Fibroblast of pulmonary artery (primary cell): ENCODE measurements at places on chromosomes 5 and 9.
A peak's percentile ranks its signal among the peaks of the same experiment; 100 is the strongest.

DNA sequence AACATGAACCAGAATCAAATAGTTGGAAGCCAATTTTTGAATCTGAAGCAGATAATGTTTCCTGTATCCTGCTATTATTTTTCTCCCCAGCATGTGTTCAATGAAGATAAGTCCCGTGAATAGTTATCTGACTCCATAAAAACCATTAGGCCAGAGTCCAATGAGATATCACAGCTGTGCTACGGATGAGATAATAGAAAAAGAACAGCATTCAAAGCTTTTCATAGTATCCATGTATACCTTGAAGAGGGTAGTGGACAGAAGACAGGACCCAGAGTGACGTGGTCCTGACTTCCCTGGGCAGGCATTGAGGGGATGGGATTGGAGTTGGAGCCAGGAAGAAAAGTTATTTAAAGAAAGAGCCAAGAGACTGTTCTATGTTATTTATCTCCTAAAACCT lies 50.7 kb upstream of the C6 start:
- DNase-seq, result peak; percentile 91

DNA sequence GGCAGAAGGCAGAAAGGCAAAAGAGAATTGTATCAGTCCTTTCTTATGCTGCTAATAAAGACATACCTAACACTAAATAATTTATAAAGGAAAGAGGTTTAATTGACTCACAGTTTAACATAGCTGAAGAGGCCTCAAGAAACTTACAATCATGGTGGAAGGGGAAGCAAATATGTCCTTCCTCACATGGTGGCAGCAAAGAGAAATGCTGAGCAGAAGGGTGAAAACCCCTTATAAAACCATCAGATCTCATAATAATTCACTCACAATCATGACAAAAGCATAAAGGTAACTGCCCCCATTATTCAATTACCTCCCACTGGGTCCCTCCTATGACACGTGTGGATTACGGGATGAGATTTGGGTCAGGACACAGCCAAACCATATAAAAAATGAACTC lies 312.5 kb upstream of the PTGER4 start:
- peak; percentile 16 for DNase-seq

DNA sequence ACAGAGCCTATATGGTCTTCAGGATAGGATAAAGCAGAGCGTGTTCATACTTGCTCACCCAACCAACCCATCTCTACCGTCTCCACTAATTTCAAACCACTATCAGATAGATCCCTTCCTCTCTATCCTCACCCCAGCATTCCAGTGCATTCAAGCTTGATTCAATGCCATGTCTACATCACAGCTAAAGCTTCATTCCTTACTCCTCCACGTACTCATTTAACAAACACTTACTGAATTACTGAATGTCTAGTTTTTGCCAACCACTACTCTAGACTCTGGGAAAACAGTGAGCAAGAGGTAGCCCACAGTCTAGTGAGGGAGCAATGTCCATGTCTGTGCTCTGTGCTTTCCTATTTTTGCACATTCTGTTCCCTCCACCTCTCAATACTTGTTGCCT lies 163.5 kb upstream of the MSX2 start:
- no peak for DNase-seq

GRCh38 chr9:128986671-128987070 lies 39.2 kb downstream of the NUP188 start:
- no peak for DNase-seq

DNA sequence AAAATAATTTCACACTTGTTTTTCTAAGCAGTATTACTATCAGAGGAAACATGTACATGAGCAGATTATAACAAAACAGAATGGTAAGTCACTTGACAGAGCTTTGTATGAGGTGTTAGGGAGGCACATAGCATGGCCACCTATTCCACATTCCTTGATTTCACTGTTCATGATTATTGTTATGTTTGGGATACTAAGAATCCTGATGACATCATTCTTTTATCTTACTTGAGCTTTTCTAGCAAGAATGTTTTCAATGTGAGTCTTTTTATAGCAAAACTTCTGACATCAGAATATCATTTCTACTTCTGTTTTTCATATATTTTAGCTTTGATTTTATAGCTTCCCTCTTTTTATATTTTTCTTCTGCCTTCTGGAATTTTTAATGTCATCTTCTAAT lies 208.2 kb downstream of the DMRTA1 start:
- DNase-seq, result no peak

DNA sequence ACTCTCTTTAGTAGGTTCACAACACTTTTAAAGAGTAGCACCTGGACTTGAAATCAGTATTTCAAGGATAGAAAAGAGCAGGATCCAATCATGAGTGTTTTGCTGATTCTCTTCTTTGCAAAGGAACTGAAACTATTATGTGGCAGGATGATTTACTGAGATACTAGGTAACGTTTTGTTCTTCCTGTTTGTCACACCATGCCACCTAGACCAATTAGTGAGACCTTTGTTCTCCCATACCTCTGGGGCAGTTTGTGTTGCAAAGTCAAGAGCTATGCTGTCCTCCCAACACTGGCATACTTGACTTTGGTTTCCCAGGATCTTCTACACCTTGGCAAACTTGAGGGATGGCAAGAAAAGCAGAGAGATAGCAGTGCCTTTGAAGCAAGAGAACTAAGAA lies 43.4 kb downstream of the PPP1R2B start:
- no peak for DNase-seq

DNA sequence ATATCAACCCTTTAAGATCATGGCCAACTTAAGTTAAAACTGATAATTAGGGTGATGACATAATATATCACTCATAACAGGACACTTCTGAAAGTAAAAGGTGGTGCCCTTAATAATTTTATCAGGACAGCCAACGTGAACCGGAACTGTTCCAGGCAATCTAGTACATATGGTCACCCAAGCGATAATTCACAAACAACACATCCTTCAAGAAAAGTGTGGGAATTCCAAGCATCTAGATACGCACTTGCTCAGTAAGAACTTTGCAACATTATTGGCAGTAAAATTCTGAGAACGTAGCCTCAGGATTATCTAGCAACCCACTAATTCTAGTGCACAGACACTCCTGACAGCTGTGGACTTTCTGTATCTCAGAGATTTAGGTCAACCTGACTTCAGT lies 85.7 kb downstream of the ALDH7A1 start:
- DNase-seq, result peak; percentile 46

DNA sequence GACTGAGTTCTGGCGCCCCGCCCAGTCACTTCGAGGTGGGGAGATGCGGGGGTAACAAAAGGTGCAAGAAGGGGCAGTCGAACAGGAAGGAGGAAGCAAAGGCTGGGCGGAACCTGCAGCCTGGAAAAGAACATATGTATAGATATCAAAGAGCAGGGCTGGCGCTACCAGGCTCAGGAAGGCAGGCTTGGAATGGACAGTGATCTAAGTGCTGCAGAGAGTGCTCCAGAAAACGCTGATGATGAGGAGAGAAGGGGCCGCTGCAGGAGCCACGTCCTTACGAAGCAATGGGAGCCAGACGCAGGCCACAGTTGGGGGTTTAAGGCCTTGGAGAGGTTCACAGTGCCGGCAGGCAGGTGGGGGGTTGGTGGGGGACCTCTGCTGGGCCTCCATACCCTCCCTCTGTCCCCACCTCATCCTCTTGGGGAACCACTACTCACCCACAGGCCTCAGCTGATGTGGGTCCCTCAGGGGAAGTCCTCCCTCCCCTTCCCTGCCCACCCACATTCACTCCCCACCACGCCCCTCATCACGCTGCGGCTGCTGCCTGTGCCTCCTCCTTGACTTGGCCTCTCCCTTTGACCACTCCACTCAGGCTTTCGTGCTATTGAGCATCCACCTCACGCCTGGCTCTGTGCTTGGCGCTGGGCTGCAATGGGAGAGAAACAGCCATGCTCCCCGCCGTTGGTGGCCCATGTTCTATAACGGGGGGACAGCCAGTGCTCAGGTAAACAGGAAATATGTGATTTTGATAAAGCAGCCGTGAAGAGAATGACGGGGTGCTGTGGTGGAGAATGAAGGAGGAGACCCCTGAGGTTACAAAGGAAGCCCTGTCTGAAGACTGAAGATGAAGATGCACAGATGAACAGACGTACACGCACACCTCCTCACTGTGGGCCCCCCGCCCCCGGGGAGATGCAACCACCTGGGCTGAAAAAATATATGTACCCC lies 40.5 kb upstream of the RPL26L1 start:
- DNase-seq, result no peak

DNA sequence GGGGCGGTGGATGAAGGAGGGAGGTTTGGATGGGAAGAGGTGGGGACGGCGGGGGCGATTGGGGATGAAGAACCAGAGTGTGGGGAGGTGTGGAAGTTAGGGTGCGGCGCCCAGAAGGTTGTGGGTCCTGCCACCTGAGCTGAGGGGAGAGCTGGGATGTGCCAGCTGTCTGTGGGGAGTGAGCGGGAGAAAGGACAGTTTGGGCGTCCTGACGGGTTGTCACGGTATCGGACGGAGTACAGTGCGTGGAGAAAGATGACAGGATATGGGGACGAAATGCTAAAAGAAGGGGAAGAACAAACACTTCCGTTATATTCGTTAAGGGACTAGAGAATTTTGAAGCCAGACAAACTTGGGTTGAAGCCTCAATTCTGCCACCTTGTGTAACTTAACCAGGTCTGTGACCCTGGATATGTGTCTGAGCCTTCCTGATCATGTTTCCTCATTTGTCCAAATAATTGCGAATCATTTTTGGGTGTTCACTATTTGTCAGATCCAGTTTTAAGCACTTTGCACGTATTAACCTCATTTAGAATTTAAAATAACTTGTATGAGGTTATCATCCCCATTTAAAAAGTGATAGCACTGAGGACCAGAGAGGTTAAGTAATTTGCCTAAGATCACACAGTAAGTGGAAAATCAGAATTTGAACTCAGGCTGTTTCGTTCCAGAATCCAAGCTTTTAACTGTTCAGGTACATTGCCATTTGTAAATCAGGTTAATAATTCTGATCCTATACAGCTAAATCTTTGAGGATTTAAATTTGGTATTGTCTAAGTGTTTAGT lies 689 bp downstream of the CNTRL start:
- no peak for DNase-seq

DNA sequence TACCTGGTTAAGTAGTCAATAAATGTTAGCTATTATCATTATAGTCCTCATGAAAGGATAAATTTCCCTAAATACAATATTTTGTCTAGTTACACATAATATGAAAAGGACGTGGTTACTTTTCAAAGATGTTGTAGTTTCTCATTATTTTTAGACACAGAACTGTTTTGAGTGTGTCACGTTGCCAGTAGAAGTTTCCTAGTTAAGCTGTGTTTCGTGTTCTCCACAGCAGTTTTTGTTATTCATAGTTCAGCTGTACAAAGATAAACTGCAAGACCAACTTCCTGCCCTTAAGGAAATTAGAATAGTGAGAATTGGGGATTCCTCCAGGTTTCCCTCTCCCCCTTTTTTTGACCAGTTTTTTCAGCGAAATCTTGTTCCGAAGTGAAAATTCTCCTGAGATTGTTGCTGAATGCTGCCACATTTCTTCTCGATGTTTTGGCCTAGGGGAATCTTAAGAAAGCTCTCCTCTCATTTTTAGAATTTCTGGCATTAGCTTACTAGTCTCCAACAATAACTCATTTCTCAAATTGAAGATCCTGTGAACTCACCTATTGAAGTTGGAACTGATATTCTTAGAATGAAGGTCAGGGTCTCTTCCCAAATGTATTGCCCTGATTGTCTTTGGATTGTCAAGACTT lies 176.1 kb downstream of the PAM start:
- no peak for DNase-seq

- no peak for DNase-seq
These were observed 1.7 kb downstream of the PHF2 start for GRCh38 chr9:93577975-93578682.

DNA sequence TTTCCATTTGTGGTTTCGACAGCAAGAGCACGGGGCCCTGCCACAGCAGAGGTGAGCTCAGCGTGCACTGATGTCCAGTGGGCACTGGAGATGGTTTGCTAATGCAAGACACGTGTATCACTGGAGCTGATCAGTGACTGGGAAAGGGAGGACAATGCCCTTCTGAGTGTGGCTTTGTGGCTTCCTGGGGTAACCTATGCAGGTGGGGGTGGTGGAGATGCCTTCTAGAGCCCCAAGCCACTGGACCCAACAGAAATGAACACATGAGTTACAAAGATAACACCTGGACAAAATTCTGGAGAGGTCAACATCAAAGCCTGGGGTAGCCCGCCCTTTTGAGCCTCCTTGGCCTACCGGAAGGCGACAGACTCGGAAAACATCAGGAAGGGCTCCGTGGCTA lies 261.3 kb downstream of the CRB2 start:
- no peak for DNase-seq

DNA sequence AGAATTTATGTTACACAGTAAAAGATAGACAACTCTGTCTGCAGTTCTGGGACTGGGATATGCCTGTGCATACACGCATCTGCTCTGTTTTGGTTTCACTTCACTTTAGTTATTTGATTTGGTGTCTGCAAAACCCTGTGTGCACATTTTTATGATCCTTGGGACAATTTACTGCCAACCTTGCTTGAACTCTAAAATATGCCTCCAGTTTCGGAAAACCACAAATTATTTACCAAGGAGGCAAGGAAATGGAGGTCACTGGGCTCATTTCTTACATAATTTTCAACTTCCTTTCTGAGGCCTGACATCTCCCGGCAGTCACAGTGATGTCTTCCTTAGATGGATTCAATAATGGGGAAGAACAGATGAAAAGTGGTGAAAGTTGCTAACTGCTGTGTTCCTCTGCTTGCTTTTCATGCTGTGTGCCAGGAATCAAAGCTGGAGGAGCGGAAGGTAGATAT lies 61.2 kb upstream of the TAF11L2 start:
- no peak for DNase-seq

GRCh38 chr5:158943057-158943456 lies 156.7 kb downstream of the EBF1 start:
- DNase-seq, result peak; percentile 66
